ENCODE measurements at places on chromosomes 7 and 10. TPM values are rescaled to one million over a fixed set of nuclear protein-coding genes. Genes with fewer than 3 reads are reported as not detected.
A peak's percentile ranks its signal among the peaks of the same experiment; 100 is the strongest.

The INHBA gene
- 4.6 TPM for polyA plus RNA-seq

- no peak for DNase-seq
These were observed 32.6 kb downstream of the LHPP start for GRCh38 chr10:124494046-124494807.

The PRKAR2B gene
- polyA plus RNA-seq = 0.88 TPM

DNA sequence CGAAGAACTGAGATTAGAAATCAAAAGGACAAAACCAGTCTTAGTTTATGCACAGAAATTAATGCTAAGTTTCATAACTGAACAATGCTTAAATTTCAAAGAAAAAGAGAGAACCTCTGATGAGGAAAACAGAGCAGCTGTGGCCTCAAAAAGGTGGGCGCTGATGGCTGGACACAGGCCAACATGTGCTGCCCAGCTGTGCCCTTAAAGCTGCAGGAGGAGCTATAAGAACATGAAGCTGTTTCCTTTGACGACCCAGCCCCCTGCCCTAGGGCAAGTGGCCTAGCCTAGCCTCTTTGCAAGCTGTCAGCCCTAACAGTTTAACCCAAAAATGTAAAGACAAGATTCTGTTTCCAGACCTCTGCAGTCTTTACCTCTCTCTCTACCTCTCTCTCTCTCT, 107.7 kb downstream of the GRID1 start:
- DNase-seq = no peak

The SLC37A3 gene
- 7.3 TPM for polyA plus RNA-seq

GRCh38 chr7:272631-273030, 17.3 kb upstream of the FOXL3 start:
- DNase-seq = no peak

The COL1A2 gene
- polyA plus RNA-seq = 49.1 TPM

The BHLHA15 gene
- 1.0 TPM for polyA plus RNA-seq

DNA sequence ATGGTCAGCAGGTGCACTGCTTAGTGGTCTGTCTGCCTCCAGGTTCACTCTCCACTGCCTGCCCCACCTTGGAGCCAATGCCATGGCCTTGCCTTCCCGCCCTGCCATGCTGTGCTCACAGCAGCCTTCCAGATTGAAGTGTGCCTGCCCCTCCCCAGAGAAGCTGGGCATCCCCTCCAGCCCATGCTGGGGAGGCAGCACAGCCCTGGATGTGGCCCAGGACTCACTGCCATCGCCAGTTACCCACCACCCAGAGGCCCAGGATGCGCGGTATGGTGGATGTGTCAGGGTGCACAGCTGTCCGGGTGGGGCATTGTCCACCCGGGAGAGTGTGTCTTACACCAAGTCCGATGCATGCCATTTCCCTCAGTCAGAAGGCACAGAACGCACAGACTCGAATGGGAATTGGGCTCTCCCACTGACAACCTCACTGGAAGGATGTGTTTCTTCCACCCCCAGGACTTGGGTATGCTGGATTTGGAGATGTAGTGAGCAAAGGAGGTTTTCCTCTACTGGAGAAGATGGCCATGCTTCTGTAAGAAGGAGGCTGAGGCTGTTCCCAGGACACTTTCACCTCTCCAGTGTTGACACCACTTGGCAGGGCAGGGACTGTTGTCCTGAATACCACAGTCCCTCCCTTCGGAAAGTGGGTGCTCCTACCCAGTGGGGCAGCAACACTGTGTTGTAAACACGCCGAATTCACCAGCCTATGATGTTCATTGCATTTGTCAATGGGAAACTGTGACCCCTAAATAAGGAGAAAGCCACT, 122.0 kb downstream of the ADARB2 start:
- DNase-seq = peak; percentile 25

GRCh38 chr7:104973909-104974415, 40.0 kb upstream of the KMT2E start:
- DNase-seq = no peak

- no peak for DNase-seq
These were observed 29.4 kb upstream of the NKX6-2 start for GRCh38 chr10:132815168-132815857.

- DNase-seq = peak; percentile 50
These were observed 3.4 kb downstream of the TACR2 start for GRCh38 chr10:69413221-69413865.

The FASTK gene
- 33.9 TPM for polyA plus RNA-seq

The DLX6 gene
- not detected for polyA plus RNA-seq
